ENCODE measurements at places on chromosomes 13 and 19.
A peak's percentile ranks its signal among the peaks of the same experiment; 100 is the strongest.

GRCh38 chr13:77456271-77456670 lies 79.2 kb upstream of the SCEL start:
- no peak for DNase-seq

DNA sequence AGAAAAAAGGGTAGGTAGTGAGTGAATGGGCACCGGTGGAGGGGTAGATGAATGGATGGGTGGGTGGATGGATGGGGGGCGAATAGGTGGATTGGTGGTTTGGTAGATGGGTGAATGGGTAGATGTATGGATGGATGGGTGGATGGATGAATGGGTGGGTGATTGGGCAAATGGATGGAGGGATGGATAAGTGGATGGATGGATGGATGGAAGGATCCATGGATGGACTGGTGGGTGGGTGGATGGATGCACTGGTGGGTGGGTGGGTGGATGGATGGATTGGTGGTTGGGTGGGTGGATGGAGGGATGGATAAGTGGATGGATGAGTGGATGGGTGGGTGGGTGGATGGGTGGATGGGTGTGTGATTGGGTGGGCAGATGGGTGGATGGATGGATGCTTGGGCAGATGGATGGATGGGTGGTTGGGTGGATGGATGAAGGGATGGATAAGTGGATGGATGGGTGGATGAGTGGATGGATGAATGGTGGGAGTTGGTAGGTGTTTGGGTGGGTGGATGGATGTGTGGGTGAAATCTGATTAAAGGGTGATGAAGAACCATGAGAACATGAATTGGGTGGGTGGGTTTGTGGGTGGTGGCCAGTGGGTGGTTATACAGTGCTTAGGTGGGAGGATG lies 2.3 kb downstream of the ANKRD24 start:
- no peak for DNase-seq

DNA sequence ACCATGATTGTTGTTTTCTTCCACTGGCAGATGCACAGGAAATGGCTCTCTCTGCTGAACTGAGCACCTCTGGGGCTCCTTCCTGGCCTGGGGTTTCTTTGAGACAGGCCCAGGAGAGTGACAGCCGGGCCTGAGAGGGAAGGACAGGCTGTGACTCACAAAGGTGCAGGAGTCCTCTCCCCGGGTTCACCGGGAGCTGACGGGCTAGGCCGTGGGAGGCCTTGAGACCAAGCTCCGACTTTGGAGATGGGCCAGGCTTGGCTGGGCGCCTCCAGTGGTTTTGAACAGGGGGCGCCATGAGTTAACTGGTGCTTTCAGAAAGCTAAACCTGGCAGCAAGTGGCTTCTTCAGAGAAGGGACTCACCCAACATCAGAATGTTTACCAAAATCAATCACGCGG lies 143.4 kb downstream of the URI1 start:
- no peak for DNase-seq

DNA sequence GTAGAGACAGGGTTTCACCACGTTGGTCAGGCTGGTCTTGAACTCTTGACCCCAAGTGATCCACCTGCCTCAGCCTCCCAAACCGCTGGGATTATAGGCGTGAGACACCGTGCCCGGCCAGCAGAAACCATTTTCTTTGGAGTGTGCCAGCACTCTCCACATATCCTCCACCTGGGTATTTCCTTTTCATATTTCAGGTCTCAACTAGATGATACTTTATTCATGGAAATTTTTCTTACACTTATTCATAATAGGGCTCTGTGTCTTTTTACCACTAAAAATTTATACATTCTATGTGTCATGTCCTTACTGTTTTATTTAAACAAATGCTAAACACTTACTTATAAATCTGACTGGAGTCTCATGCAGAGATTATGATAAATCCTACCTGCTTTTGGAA lies 305.9 kb downstream of the PCDH20 start:
- no peak for DNase-seq

DNA sequence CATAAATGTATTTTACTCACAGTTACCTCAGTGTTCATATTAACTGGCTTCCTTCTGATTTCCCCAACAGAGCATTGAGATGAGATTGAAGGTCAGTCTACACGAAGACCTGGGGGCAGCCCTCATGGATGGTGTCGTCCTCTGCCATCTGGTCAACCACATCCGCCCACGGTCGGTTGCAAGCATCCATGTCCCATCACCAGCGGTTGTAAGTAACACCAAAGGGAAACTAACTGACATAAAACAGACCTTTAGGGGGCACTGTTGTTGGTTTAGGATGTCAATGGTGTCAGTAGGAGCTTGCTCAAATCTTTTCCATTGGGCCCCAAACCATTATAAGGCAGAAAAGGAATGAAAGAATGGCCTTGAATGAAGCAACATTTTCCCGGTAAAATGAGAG lies 68.2 kb downstream of the ESD start:
- peak; percentile 18 for DNase-seq

- no peak for DNase-seq
Measured at GRCh38 chr19:19049406-19049805, 14.4 kb upstream of the SLC25A42 start.

DNA sequence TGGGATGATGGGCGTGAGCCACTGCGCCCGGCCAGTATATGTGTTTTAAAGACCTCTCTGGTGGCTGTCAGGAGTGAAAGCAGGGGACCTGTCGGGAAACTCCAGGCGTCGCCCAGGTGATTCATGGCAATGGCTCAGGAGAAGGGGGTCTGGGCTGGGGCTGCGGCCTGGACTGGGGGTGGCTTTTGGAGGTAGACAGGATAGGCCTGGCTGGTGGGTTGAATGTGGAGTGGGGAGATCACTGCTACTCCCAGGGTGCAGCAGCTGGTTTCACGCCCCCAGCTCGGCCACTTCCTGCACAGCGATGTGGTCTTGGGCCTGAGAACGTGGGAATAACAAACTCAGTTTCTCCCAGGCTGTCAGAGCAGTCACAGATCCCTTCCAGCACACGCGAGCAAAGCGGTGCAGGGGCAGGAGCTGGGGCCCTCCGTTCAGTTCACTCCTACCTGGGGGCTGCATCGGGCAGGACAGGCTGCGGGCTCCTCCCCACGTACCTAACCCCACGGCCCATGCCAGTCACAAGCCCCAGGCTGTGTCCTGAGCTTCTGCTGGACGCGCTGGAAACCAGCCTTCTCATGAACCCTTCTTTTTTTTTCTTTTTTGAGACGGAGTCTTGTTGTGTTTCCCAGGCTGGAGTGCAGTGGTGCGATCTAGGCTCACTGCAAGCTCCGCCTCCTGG lies 18.9 kb downstream of the KDM4B start:
- DNase-seq, result no peak

DNA sequence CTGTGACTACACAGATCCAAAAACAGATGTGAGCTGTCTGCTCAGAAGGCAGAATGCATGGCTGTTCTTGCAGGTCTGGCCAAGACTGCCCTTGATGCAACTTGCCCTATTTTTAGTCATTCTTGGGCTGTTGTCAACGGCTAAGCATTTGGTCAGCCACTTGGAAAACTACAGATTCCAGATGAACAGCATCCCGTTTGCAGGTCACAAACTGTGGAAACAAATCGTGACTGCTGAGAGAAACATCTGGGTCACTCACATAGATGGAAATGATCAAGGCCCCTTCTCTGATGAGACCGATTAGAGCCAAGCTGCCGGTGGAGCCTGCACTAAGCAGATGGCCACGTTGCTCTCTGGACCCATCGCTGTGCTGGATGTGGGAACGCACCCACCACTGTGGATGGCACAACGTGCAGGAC lies 15.4 kb upstream of the METTL21C start:
- no peak for DNase-seq

- no peak for DNase-seq
Measured at GRCh38 chr13:28494504-28494777, 487 bp downstream of the FLT1 start.

- no peak for DNase-seq
Measured at GRCh38 chr13:73136776-73137175, 78.0 kb downstream of the KLF5 start.

DNA sequence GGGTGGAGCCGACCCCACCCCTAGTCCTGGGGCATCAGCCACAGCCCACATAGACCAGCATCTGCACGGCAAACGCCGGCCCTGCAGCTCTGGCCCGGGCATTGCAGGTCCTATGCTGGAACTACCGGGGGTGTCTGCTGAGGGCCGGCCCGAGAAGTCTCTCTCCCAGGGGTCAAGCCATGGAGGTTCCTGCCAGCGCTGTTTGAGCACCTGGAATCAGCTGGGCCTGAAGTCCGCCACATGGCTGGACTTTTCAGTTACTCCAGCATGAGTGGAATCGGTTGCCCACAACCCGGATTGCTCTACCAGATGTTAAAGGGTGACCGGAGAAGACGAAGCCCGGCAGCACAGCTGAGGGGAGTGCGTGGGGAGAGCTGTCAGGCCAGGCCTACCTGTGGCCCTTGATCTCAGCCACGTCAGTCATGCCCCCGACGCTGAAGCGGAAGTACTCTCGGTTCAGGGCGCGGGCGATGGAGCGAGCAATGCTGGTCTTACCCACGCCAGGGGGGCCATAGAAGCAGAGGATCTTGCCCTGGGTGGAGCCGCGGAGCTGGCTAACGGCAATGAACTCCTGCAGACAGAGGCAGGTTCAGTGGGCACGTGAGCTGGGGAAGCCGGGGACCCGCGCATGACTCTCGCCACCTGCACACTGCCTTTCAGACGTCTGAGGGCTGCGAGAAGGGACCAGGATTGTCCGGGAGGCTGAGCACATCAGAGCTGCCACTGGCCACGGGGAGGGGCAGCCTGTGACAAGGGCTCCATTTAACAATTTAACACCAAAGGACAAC lies 8.7 kb downstream of the RPL36 start:
- DNase-seq, result no peak

- peak; percentile 62 for DNase-seq
Measured at GRCh38 chr19:42386974-42387707, 3.0 kb downstream of the CNFN start.

DNA sequence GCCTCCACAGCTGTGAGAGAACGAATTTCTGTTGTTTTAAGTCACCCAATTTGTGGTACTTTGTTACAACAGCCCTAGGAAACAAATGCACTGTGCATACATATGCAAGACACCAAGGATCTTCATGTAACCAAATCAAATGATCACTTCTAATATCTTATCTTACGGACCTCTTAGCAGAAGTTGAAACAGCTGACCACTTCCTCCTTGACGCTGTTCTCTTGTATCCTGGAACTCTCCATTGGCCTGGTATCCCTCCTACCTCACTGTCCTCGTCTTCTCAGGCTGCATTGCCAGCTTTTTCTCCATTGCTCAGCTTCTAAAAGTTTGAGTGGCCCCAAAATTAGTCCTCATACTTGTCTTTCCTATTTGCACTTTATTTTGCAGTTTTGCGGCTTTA lies 200.4 kb downstream of the DLEU7 start:
- DNase-seq, result no peak

DNA sequence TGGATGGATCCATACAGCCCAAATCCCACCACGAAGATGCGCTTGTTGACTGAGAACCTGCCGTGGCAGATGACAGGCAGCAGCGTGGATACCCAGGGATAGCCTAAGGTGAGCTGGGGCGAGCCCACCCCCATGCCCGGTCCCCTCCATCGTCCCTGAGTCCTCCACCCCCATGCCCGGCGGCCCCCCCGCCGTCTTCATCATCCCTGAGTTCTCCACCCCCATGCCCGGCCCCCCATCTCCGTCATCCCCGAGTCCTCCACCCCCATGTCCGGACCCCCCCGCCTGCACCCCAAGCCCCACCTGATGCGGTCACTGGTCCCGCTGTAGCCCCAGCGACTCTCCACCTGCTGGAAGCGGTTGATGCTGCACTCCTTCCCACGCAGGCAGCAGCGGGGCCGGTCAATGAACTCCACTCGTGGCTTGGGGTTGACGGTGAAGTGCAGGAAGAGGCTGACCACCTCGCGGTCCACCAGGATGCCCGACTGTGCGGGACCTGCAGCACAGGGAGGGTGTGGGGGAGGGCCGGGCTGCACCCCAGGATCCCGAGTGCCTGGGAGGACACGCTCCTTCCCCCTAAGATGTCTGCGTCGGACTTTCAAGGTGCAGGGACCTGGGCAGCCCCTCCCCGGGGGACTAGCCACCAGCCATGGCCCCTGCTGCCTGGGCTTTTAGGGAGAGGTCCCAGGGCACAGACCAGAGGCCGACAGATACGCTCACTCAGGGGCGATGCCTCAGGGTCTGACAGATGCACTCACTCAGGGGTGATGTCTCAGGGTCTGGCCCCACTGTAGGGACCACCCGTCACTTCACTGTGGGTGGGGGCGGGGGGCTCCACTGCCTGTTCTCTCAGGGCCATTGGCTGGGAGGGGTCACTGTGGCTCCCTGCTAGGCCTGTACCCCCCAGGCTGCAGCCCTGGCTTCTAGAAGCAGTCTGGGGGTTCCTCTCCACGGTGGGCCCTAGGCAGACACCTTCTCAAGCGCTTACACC lies 28.0 kb downstream of the BTBD2 start:
- DNase-seq, result no peak

DNA sequence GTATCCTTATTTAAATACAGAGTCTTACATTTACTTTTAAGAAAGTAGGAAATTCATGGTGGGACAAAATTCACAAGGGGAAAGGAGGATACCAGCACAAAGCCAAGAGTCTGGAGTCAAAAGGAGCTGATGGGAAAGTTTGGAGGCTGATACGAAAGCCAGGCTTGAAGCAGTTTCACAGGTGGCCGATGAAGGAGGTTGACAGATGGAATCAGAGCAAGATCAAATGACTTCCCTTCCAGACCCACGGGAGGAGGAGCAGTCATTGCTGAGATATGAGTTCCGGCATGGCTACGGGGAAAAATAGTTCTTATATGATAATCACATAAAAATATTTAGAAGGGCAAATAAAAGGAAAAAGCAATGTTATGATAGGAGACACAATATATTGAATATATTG lies 65.0 kb downstream of the DGKH start:
- DNase-seq, result no peak

DNA sequence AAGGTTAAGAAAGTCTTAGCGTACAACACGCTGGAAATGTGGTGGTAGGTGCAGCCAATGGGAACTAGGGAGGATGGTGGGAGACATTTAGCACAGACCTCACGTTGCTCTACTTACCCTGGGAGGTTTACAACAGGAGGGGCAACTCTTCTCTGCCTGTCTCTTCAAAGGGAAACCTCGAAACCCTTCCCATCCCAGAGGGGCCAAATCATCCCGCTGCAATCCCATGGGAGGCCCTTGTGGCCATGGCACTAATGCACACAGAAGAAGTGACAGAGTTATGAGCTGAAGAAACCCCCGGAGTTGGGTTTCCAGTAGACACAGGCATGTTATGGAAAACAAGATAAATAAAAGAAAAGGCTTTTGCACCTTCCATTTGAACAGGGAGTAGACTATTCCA lies 35.6 kb downstream of the SHISA2 start:
- DNase-seq, result no peak

GRCh38 chr13:51004918-51005460 lies 95.4 kb downstream of the RNASEH2B start:
- no peak for DNase-seq

- peak; percentile 75 for DNase-seq
Measured at GRCh38 chr13:42991898-42992763, at the start of gene EPSTI1. TSS of gene EPSTI1 (minus strand) at chr13:42992241. CDS start at chr13:42992165, 76 bp downstream.
